Fibroblast of lung (primary cell): ENCODE measurements at places on chromosomes 4 and X. TPM values are rescaled to one million over a fixed set of nuclear protein-coding genes. Genes with fewer than 3 reads are reported as not detected.

- no peak overlapping the region for H3K27ac ChIP-seq
- no peaks in the 10 kb centered on the region for H3K4me1 ChIP-seq
- H3K36me3 ChIP-seq, result no peaks in the 10 kb centered on the region
- DNase-seq, result no peak
- no peak overlapping the region for H3K4me3 ChIP-seq
- H3K27me3 ChIP-seq, result no peaks in the 10 kb centered on the region
These were observed 571.9 kb upstream of the FAM241A start for GRCh38 chr4:111573386-111573785.

DNA sequence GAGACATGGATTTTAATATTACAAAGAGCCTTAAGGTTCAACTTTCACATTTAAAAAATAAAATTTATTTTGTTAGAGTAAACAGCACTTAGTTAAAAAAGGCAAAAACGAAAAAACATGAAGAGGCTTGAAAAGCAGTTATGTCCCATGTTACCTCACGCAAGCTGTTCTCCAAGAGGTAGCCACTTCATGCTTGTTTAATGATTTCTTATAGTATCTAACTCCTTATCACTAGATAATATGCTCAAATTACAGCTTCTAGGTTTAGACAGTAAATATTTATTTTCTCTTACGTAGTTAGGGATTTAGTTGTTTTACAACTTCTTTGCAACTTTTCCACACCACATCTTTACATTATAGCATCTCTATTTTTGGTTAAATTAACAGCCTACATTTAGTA, 27.8 kb upstream of the TMPRSS11D start:
- H3K4me1 ChIP-seq, result no peaks in the 10 kb centered on the region
- no peaks in the 10 kb centered on the region for H3K27me3 ChIP-seq
- no peak overlapping the region for H3K27ac ChIP-seq
- DNase-seq, result no peak
- H3K36me3 ChIP-seq, result no peaks in the 10 kb centered on the region

DNA sequence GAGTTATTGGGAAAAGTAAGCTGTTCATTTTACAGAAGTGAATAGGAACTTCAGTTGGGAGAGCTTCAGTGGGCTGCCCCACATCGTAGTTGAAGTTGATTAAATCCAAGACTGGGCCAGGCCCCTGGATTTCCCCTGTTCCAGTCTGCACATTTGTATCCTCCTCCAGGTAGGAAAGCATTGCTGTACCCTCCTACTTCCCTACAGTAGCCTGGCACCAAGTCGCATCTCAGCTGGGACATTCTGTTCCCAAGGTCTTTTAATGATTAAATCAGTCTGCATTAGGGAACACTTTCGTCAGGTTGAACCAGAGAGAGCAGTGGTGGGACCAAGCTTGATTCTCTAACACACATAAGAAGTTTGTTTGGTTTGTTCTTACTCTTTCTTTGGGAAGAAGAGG, 165.8 kb upstream of the PPARGC1A start:
- no peaks in the 10 kb centered on the region for H3K27me3 ChIP-seq
- no peak for DNase-seq
- no peaks in the 10 kb centered on the region for H3K36me3 ChIP-seq
- H3K4me1 ChIP-seq, result no peaks in the 10 kb centered on the region
- no peak overlapping the region for H3K27ac ChIP-seq

DNA sequence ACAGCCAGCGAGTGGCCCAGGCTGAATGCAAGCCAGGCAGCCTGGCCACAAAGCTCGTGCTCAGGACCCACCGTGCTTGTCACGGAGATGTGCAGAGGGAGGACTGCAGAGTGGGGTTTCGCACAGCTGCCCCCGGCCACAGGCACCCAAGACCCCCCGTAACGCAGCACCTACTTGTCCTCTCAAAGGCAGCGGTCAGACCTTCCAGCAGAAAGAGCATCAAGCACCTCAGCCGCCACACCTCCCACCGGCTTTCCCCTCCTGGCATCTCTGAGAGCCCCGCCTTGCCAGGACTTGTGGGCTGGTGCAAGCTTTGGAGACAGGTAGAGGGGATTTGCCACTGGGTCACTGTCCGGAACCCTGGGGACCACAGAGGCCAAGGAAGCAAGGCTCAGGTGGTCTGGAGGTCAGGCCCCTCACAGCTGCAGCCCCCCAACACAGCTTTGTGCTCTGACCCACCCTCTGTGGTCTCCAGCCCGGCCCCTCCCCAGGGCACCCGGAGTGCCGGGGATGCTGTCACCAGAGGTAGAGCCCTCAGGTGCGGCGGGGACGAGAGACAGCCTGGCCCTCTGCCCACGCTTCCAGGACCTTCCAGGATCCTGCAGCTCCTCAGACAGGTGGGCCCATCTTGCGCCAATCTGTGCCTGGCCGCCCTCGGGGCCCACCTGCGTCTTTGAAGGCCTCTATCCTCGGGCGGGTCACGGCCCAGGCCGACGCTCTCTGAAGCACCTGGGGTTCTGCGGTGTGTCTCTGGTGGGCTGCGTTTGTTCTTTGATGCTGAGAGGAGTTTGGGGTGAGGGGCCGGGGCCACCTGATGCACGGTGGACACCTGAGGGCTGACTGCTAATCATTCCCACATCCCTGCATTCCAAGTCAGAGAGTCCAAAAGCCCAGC, 34.4 kb upstream of the HMX1 start:
- H3K36me3 ChIP-seq, result no peaks in the 10 kb centered on the region
- DNase-seq, result no peak
- no peak overlapping the region for H3K27ac ChIP-seq
- no peak overlapping the region for H3K4me3 ChIP-seq
- H3K27me3 ChIP-seq, result no peaks in the 10 kb centered on the region
- H3K4me1 ChIP-seq, result no peaks in the 10 kb centered on the region

- H3K27me3 ChIP-seq, result no peaks in the 10 kb centered on the region
- H3K36me3 ChIP-seq, result no peaks in the 10 kb centered on the region
- H3K27ac ChIP-seq, result no peak overlapping the region
- H3K4me1 ChIP-seq, result no peaks in the 10 kb centered on the region
These were observed 96.1 kb downstream of the FRYL start for GRCh38 chr4:48683784-48684666.

DNA sequence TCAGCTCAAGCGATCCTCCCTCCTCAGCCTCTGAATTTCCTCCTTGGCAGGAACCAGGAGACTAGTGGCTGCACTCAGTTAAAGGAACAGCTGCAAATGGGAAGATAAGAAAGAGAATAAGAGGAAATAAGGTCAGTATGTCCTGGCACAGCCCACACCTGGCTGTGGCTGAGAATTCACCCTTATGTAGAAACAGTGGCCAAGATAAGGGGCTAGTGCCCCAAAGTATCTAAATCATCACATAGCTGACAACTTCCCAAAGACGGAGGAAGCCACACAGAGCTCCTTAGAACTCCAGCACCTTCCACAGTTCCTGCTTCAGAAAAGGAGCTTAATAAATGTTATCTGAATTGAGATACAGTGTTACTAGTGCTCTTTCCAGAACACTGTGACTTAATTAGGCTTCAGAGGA, 2.3 kb upstream of the CHIC2 start:
- DNase-seq, result no peak
- H3K4me3 ChIP-seq, result no peak overlapping the region
- peak overlapping the region; percentile 49 for H3K27ac ChIP-seq
- H3K4me1 ChIP-seq, result peaks cover 14% of the 10 kb centered on the region
- no peaks in the 10 kb centered on the region for H3K27me3 ChIP-seq
- H3K36me3 ChIP-seq, result no peaks in the 10 kb centered on the region

- H3K4me1 ChIP-seq, result no peaks in the 10 kb centered on the region
- no peak overlapping the region for H3K27ac ChIP-seq
- no peaks in the 10 kb centered on the region for H3K27me3 ChIP-seq
These were observed 35.7 kb downstream of the ZNF518B start for GRCh38 chr4:10421344-10422055.

GRCh38 chr4:4344915-4345527, 41.9 kb upstream of the NSG1 start:
- no peak overlapping the region for H3K27ac ChIP-seq
- H3K27me3 ChIP-seq, result no peaks in the 10 kb centered on the region
- DNase-seq, result no peak
- no peaks in the 10 kb centered on the region for H3K36me3 ChIP-seq
- H3K4me3 ChIP-seq, result no peak overlapping the region

- no peak for DNase-seq
- H3K27me3 ChIP-seq, result no peaks in the 10 kb centered on the region
- H3K4me3 ChIP-seq, result no peak overlapping the region
- H3K4me1 ChIP-seq, result no peaks in the 10 kb centered on the region
- no peaks in the 10 kb centered on the region for H3K36me3 ChIP-seq
- H3K27ac ChIP-seq, result no peak overlapping the region
These were observed 7.7 kb upstream of the ARHGEF38 start for GRCh38 chr4:105544520-105545286.

DNA sequence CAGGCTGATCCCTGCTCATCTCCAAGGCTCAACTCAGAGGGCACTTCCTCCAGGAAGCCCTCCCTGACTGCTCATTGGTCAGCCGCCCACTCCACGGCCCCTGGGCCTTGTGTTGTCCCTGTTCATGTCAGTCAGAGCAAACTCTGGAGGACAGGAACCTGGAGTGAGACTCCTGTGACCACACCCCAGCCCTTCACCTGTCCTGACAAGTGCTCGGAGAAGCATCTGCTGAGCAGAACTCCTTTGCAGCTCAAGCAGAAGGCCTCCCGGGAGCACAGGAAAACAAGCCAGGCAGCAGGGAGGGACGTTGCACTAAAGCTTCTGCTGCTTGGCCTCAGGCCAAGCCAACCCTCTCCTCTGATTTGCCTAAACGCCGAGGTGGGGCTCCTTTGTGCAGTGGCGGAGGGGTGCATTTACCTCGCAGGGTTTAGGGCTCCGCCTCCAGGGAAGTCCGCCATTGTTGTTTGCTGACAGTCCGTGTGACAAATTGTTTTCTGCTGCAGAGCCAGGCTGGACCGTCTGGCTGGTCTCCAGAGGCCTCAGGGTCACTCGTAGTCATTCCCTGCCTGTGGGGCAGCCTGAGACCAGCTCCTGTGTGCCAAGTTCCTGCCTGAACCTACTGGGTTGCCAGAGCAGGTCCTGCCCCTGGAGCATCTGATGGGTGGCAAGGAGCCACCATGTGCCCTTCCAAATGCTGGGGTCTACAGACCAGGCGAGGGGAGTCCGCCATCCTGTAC, 61.8 kb downstream of the C4orf50 start:
- no peak overlapping the region for H3K27ac ChIP-seq
- H3K4me3 ChIP-seq, result no peak overlapping the region
- no peak for DNase-seq
- no peaks in the 10 kb centered on the region for H3K4me1 ChIP-seq
- no peaks in the 10 kb centered on the region for H3K36me3 ChIP-seq

DNA sequence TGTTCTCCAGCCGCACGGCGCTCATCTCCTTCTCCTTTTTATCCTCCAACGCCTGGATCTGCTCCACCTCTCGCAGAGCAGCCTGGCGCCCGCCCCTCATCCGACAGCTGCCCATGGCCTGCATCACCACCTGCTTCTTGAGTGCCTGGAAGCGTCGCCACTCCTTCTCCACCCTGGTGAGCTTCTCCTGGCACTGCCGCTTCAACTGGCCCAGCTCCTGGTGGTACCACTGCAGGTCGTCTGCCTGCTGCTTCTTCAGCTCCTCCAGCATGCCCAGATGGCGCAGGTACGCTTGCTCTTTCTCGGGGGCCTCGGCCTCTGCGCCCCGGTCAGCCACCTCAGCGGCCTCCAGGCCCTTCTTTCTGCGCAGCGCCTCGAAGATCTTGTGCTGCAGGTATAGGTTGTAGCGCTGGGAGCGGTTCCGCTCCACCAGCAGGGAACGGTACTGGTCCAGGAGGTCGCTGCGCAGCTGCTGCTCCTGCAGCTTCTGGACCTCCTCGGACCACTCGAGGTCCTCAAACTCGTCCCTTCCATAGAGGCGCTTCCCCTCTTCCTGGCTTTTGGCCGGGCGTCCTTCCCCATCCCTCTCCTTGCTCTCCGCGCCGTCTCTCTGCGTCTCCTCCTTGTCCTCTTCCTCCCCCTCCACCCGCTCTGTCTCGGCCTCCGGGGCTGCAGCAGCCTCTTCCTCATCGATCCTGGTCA, 1.2 kb upstream of the TADA2B start:
- peak overlapping the region; percentile 90 for H3K27ac ChIP-seq
- H3K27me3 ChIP-seq, result no peaks in the 10 kb centered on the region
- DNase-seq, result no peak
- peaks cover 12% of the 10 kb centered on the region for H3K4me1 ChIP-seq

DNA sequence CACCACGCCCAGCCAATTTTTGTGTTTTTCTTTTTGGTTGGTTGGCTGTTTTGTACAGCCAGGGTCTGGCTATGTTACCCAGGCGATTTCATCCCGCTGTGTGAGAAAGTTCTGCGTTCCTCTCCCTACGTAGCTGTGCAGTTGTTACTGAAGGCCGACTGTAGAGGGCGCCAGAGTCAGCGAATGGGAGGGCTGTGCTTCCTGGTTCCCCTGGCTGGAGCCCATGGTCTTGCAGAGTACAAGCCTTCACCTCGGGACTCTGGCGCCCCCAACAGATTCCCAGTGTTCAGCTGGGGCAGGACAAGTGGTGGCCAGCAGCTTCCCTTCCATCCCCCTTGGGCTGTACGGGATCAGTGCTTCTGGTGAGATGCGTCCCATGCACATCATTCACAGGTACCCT, 5.6 kb upstream of the CT45A1 start:
- H3K36me3 ChIP-seq, result no peaks in the 10 kb centered on the region
- no peaks in the 10 kb centered on the region for H3K27me3 ChIP-seq
- no peak overlapping the region for H3K4me3 ChIP-seq
- H3K4me1 ChIP-seq, result no peaks in the 10 kb centered on the region
- H3K27ac ChIP-seq, result no peak overlapping the region
- no peak for DNase-seq

GRCh38 chr4:156437666-156438065, 484.0 kb upstream of the CTSO start:
- H3K4me1 ChIP-seq, result no peaks in the 10 kb centered on the region
- DNase-seq, result no peak
- no peak overlapping the region for H3K4me3 ChIP-seq
- H3K27ac ChIP-seq, result no peak overlapping the region

- peak overlapping the region; percentile 40 for H3K27ac ChIP-seq
- H3K4me3 ChIP-seq, result no peak overlapping the region
- H3K4me1 ChIP-seq, result peaks cover 20% of the 10 kb centered on the region
- no peaks in the 10 kb centered on the region for H3K27me3 ChIP-seq
These were observed 9.9 kb downstream of the APBB2 start for GRCh38 chr4:41204400-41204978.

DNA sequence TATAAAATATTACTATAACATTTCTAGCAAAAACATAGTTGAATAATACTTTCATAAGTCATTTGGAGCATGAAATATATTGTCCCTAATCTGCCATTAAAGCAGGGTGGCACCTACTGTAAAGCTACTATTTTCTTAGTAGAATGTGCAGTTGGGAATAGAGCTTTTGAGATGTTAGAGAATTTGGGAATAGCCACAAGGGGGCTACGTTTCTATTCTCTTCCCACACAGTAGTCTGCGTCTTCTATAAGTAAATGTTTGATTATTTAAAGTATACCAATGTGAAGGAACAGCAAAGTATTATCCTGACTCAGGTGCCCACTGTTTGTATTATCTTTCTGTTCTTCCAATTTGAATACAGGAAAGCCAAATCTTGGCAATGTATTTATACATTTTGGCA, 323.2 kb upstream of the GIMD1 start:
- no peaks in the 10 kb centered on the region for H3K36me3 ChIP-seq
- H3K27me3 ChIP-seq, result no peaks in the 10 kb centered on the region
- no peaks in the 10 kb centered on the region for H3K4me1 ChIP-seq
- DNase-seq, result no peak
- H3K27ac ChIP-seq, result no peak overlapping the region

GRCh38 chr4:158895797-158896576, 127.2 kb downstream of the FNIP2 start:
- H3K27ac ChIP-seq, result no peak overlapping the region
- no peaks in the 10 kb centered on the region for H3K27me3 ChIP-seq
- peaks cover 7% of the 10 kb centered on the region for H3K4me1 ChIP-seq
- H3K36me3 ChIP-seq, result no peaks in the 10 kb centered on the region
- peak; percentile 25 for DNase-seq

Gene PDGFRA
- total RNA-seq, result 350 and 363 TPM in 2 replicates

Gene PRDM5
- total RNA-seq, result 19.0 TPM in 2 replicates

Gene MAGEA2
- total RNA-seq, result not detected in 2 replicates

Gene ASB5
- 0.51 and 1.8 TPM in 2 replicates for total RNA-seq

Gene PDCL2
- not detected in 2 replicates for total RNA-seq

Gene MAGEE2
- total RNA-seq, result not detected in 2 replicates
